ENCODE measurements at places on chromosomes 1 and 21.

GRCh38 chr1:18921516-18922251 lies 19.3 kb upstream of the ALDH4A1 start:
- DNase-seq = no peak

DNA sequence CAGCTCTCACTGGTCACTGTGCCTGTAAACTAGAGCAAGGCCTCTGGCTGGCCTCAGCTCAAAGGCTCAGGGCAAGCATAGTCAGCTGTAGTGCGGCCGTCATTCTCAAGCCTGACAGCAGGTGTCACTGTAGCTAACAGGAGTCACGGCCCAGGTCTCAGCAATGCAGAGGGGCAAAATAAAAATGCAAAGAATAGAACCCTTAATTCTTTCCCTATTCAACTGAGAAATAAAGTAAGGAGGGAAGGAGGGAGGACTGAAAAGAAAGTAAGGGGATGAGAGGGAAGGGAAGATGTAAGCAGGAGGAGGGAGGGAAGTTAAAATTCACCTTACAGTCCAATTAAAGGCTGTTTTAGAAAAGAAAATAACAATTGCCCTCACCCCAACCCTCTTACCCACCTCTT lies 106.1 kb downstream of the KIAA0319L start:
- peak; percentile 69 for DNase-seq

GRCh38 chr1:182599339-182599738 lies 4.8 kb downstream of the RGS16 start:
- no peak for DNase-seq

DNA sequence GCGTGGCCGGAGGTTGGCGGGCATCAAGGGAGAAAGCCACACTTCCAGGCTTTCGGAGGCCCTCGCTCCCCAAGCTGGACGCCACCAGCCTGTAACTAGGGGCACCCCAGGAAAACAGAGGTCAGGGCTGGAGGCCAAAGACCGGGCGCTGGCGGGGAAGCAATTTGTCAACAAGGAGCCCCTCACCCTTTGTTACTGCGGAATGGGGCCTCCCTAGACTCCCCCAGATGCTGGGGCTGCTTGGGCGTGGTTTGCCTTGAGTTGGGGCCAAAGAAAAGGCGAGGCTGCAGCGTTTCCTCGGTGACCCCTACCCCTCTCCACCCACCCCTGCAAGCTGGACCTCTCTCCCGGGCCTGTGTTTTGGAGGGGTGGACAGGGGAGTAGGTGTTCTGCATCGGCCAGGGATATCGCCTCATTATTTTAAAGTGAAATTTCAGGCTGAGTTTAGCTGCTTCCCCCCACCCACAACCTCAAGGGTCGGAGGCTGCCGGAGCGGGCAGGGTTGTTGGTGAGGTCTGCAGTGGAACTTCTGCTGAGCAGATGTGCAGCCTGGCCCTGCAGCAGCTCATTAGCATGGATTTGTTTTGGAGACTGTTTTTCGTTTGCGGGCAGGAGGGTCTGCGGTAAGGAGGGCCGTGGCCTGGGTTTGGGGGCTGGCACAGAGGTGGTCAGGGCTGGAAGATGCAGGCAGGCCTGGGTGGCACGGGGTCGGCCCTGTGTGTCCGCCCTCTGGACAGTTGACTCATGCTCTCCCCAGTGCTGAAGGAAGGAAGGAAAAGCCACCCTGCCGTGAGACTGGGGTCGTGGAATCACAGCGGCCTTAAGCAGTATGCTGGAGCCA lies 1.5 kb downstream of the NBL1 start:
- DNase-seq = peak; percentile 46

- no peak for DNase-seq
Observed at GRCh38 chr1:147080671-147081394, 91.4 kb downstream of the PRKAB2 start.

DNA sequence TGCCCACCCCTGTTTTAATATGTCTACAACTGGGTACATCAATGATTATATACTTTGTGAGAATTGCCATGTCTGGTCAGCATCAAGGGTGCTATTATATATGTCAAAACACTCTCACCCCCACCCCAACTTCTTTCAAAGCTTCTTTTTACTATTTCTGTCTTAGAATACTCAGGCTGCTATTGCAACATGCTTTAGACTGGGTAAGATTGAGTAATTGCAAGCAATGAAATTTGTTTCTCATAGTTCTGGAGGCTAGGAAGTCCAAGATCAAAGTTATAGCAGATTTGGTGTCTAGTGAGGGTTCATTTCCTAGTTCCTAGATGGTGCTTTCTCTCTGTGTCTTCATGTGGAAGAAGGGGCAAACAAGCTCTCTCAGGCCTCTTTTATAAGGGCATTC lies 100.5 kb upstream of the KCNK1 start:
- DNase-seq = no peak

GRCh38 chr1:2987773-2988172 lies 33.5 kb upstream of the ACTRT2 start:
- no peak for DNase-seq

DNA sequence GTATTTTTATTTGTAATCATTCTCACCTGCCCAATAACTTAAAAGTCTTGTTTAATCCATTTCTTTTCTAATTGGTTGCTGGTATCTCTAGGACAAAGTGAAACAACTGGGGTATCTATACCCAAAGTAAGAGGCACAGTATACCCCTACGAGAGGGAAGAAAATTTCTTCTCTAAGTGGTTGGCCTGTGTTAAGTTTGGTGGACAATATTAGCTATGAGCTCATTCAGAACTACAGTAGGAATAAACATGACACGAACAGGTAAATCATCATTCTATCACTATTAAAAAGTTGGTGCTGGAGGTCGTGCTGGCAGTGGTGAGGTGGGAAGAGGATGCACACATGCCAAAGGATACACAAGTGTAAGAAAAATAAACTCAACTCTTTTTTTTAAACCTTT lies 99.6 kb downstream of the ZNF644 start:
- no peak for DNase-seq

GRCh38 chr1:97007840-97008604 lies 286.4 kb downstream of the PTBP2 start:
- DNase-seq = no peak

DNA sequence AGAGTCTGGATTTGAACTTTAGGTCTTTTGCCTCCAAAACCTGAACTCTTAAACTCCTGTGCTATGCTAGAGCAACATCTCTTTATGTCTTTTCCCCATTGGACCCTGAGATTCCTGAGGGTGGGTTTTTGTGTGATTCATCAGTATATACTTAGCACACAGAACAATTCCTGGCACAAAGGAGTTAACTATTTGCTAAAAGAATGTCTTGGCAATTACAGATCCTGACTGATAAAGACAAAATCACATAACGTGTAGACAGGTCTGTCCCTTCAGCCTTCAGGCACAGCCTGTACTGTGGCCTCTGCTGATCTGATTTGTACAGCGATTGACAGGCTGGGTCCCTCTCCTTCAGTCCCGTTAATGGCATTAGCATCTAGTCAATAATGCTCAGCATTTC lies 162.4 kb upstream of the BEND5 start:
- no peak for DNase-seq

DNA sequence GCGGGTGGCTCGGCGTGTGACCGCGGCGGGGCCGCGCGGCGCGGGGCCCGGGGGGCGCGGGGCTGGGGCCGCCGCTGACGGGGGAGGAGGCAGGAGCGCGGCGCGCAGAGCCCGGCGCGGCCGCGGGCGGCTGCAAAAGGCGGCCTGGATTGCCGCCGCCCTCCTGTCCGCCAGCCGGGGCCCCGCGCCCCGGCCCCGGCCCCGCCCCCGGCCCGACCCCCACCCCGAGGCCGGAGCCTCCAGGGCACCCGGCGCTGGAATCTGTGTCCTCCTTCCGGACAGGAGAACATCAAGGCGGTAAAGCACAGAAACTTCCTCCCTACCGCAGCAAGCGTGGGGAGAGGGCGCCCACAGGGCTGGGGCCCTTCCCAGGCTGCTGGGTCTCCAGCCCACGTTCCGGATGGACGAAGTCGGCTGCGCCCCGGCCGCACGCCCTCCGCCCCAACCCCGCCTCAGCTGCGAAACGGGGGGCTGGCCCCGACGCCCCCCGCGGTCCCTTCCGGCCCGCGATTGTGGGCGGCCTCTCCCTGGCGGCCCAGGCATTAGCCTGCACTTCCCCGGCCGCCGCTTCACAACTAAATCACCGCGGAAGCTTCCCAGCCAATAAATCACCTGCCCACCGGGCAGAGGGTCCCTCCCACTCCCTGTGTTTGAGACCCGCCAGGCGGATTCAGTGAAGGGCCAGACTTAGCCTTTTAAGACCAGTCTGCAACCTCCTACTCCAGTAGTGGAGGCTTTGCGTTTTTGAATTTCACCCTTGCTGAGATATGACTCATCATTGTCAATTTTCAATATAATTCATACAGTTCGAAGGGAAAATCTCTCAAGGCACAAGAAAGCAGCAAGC lies 106.0 kb downstream of the SLC45A1 start:
- DNase-seq = peak; percentile 67

- DNase-seq = no peak
Observed at GRCh38 chr1:154408174-154408777, 3.1 kb downstream of the IL6R start.

DNA sequence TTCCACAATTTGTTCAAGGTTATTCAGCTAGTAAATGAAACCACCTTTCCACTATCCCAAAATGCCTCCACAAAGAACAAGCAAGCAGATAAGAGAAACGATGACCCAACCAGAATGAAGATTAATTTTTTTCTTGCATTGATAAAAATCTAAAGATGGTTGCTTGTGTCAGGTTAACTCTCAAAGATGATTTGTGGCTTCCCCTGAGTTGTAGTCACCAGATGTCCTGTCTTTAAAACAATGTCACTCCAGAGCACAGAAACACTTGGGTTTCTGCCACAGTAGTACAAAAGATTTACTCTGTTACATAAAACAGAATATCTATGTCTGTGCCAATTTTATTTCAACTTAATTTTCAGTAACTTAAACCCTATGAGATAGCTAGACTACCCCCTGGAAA lies 11.4 kb upstream of the CCDC17 start:
- no peak for DNase-seq

GRCh38 chr1:155893389-155894142 lies 17.6 kb downstream of the RIT1 start:
- DNase-seq = peak; percentile 91

DNA sequence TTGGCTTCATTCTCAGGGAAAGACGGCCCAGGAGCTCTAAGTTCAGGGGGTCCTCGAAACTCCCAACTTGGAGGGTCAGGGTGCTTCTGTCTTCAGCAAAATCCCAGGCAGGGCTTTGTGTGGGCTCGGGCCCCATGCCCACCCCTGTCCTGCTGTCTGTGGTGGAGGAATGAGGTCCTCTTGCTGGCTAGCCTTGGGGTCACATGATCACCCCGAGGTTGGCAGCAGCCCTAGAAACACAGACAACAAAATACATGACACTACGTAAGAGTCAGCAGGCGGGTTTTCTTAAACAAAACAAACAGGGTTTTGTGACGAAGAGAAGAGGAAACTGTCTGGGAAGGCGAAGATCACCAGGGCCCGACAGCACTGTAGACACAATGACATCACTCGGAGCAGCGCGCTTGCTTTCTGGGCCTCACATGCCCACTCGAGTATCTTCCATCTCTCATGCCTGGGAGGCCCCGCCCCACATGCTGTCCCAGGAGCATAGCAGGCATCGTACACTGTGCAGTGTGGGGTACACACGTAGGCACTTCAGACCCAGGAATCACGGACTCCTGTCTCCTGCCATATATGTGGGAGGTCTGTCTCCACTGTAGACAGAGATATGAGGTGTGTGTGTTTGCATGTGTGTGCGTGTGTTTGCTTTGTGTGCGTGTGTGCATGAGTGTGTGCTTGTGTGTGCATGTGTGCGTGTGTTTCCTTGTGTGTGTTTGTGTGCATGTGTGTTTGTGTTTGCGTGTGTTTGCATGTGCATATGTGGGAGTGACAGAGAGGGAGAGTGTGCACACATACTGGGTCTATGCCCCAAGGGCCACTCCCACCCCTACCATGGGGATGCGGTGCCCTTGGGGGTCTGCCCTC lies 94.7 kb downstream of the SIK1 start:
- DNase-seq = peak; percentile 81

- DNase-seq = no peak
Observed at GRCh38 chr1:201655910-201656309, 117.0 kb downstream of the NAV1 start.

DNA sequence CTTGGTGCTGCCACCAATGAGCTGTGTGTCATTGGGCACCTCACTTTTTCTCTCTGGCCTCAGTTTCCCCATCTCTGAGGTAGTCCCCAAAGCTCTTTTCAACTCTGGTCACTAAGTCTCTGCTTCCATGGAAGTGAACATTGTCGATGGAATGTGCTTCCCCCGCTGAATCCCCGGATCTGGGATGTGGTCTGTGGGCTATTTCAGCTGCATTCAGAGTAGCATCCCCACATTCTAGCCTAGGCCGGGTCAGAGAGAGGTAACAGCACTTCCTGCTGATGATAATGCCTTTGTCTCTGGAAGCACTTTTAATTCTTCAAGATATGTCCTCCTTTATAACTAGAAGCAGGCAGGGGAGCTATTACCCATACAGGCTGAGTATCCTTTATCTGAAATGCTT lies 29.8 kb downstream of the RASSF5 start:
- peak; percentile 26 for DNase-seq

DNA sequence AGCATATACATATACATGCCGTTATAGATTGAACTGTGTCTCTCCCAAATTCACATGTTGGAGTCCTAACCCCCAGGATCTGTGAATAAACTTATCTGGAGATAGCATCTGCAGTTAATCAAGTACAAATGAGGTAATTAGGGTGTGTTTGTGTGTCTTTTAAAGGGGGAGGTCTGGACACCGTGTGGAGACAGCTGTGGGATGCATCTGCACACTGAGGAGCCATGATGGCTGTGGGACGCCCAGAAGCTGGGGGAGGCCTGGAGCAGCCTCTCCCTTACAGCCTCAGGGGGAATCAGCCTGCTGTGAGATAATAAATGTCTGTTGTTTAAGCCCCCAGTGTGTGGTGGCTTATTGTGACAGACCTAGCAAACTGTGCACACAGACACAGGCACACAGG lies 51.8 kb upstream of the COL18A1 start:
- DNase-seq = no peak

- DNase-seq = no peak
Observed at GRCh38 chr1:201020040-201020591, 3.4 kb downstream of the KIF21B start.

- peak; percentile 80 for DNase-seq
Observed at GRCh38 chr1:219066631-219067349, 106.9 kb upstream of the LYPLAL1 start.

GRCh38 chr21:42806509-42807140 lies 72.7 kb downstream of the WDR4 start:
- no peak for DNase-seq

DNA sequence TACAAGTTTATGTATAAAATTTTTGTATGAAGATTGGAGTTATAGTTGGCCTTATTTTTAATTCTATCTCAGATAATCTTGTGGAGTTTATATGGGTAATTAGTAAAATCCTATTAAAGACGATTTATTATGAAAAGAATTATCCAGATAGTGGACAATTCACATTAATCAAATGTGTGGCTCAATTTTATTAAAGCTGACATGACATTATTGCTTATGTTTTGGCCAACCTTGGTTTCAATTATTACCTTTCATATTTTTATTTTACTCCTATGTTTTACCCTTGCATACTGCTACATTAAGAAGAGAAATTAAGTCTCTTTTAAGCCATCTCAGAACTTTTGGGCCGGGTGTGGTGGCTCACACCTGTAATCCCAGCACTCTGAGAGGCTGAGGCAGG lies 110.0 kb downstream of the ITSN1 start:
- DNase-seq = no peak

GRCh38 chr1:241356519-241357365 lies at the start of gene RGS7:
Gene RGS7 (minus strand): TSS chr1:241357205.
- DNase-seq = peak; percentile 80

GRCh38 chr1:187762118-187762517 lies 933.4 kb downstream of the PLA2G4A start:
- no peak for DNase-seq
